ENCODE measurements at places on chromosomes 6 and 20.
A peak's percentile ranks its signal among the peaks of the same experiment; 100 is the strongest.

DNA sequence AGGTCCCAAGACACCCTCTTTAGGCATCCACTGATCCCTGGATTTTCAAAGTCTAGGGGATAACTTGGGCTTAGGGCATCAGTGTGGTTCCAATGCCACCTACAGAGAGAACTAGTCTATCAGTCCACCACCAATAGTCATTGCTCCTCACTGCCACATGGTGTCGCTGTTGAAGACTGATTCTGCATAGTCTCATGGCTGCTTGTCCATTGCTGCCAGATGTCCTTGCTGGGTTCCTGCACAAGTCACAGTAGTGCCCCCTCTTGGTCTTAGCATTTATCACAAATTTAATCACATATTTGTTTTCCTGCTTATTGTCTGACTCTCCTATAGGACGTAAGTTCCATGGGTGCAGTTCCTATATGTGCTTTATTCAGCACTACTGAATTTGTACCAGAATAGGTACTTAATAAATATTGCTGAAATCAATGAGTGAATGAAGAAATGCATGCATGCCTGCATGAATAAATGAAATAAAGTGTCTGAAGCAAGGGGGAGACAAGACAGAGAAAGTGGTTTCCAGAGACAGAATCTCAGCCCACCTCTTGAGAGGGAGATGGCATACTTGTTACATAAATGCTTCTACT is 45.9 kb upstream of the RALY start:
- peak; percentile 21 for DNase-seq

- DNase-seq = no peak
Observed at GRCh38 chr6:85401186-85402021, 48.5 kb upstream of the NT5E start.

- DNase-seq = no peak
Observed at GRCh38 chr6:49946835-49947234, 17.1 kb downstream of the DEFB114 start.

DNA sequence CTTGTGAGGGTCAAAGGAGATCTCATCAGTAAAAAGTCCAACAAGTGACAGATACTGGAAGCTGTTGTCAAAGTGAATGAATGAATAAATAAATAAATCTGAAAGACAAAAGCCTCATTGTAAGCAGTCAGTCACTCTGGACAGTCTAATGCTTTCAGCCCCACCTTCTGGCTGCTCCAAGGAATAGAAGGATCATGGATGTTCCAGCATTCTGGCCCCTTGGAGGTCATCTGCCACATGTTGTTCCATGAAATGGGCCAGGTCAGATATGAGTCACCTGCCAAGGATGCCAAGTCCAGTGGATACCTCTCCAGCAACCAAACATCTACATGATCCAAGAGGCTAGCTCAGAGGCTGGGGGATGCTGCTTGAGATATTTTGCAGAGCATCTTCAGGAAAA is 185.6 kb downstream of the BMP7 start:
- DNase-seq = no peak

DNA sequence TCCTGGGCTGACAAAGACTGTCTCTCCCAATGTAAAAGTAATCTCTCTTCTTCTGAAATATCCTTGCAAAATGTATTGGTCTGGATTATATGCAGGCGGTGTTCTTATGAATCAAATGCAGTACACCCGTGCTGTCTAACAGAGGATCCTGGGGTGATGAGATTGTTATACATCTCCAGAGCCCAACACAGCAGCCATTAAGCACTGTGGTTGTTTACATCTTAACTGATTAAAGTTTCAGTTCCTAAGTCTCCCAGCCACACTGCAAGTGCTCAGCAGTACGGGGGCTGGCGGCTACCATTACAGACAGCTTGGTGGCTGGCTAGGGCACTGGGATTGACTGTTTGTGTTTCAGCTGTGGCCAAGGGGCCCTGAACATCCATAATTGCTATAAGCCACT is 7.0 kb downstream of the UNC93A start:
- no peak for DNase-seq

- no peak for DNase-seq
Observed at GRCh38 chr6:167532410-167533288, 207.8 kb downstream of the TTLL2 start.

DNA sequence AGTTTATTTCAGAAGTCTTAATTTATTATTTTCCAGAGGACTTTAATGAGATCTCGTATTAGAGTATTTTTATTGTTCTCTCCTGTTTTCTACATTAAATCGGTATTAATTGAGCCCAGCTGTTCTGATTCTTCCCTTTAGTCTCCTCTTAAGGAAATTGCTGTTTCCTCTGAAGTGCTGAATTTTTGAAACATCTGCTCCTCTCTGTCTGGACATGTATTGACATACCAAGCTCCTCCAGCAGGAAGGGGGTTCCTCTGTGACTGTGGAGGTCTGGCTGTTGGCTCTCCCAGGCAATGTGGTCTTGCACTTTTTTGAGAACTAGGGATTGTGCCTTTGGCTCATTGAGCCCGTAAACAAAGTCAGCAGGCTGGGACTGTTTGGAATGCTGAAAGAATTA is 74.9 kb downstream of the MAP3K4 start:
- DNase-seq = no peak

- peak; percentile 28 for DNase-seq
Observed at GRCh38 chr6:166760288-166760687, 133.2 kb upstream of the RPS6KA2 start.

GRCh38 chr20:22830138-22830537 is 205.0 kb upstream of the SSTR4 start:
- DNase-seq = no peak

GRCh38 chr6:149925253-149925973 is 2.5 kb upstream of the RAET1G start:
- DNase-seq = no peak

DNA sequence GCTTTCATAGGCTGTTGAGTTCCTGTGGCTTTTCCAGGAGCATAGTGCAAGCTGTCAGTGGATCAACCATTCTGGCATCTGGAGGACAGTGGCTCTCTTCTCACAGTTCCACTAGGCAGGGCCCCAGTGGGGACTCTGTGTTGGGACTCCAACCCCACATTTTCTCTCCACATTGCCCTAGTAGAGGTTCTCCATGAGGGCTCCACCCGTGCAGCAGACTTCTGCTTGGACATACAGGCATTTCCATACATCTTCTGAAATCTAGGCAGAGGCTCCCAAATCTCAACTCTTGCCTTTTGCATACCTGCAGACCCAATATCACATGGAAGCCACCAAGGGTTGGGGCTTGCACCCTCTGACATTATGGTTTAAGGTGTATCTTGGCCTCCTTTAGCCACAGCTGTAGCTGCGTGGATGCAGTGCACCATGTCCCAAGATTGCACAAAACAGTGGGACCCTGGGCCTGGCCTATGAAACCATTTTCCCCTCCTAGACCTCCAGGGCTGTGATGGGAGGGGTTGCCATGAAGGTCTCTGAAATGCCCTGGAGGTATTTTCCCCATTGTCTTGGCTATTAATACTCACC is 645.9 kb upstream of the CITED2 start:
- DNase-seq = no peak

GRCh38 chr6:12968839-12969558 is 252.4 kb downstream of the PHACTR1 start:
- DNase-seq = no peak
